ENCODE measurements at places on chromosomes 5 and 9. TPM values are rescaled to one million over a fixed set of nuclear protein-coding genes. Genes with fewer than 3 reads are reported as not detected.

The NEUROG1 gene
- not detected for total RNA-seq

The PROB1 gene
- 0.67 TPM for total RNA-seq

The ADAMTS2 gene
- 12.4 TPM for total RNA-seq

DNA sequence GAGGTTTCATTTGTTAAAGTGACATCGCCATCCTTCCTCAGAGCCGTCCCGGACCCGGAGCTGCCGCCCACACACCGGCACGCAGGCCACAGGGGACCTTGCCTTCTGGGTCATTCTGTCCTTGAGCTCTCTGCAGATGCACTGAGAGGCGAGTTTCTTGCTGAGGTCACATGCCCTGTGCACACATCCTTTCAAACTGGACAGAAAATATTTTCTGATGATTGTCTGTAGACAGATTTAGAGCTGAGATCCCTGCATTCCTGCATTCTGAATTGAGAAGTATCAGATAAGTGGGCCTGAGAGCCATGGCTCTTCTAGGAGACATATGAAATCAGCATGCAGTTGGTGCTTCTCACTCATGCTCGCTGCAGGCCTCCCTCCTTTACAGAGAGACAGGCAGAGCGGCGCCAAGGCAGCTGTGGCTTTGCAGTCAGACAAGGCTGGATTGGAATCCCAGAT is 25.4 kb downstream of the BOD1 start:
- DNase-seq = no peak

DNA sequence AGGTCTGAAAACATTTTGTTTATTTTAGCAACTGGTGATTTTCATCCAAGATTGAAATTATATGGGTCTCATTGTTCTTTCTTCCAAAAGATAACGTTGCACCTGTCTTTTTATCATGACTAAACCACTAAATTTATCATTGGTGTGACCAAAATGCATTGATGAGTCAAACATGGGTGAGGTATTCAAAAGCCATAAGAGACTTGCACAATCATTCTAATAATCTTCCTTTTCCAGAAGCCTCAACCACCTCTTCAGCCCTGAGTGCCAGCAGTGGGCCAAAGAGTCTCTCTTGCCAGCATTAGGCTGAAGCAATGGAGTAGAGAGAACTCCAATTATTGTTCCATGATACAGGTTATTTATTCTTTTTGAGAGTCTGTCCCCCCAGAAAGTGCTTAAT is 198.9 kb downstream of the LURAP1L start:
- no peak for DNase-seq

DNA sequence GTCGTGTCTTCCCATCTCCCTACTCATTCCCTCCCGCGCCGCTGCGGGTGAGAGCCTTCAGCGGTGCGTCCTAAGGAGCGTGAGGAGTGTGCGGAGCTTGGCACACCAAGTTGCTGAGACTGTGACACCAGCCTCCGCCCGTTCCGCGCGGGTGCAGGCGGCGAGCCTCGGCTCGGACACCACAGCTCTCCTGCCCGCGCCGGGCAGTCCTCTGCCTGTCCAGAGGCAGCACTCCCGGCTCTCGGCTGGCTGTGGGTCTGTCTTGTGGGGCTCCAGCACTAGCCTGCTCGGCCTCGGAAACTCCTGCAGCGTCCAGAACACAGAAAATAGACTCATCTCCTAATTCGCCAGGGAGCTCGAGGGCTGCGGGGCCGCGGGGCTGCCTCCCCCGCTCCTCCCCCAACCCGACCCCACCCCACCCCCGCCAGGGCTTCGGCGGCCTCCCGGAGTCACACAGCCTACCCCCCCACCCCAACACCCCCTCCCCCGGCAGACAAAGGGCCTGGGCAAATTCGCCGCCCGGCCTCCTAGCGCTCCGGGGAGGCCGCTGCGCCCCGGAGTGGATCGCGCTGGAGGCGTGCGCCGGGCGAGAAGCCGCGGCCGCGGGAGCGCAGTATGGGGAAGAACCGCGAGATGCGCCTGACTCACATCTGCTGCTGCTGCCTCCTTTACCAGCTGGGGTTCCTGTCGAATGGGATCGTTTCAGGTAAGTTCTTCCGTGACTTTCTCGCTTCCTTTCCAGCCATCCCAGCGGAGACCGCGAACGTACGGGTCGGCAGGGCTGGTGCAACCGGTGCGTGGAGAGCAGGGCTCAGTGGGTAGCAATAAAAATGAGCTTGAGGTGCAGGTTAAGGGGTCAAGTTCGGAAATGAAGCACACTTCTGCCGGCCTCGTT is at the start of gene ADAMTS19:
TSS of gene ADAMTS19 (plus strand) at position 522 of the 895 bp plus-strand sequence. CDS start at position 616, 94 bp downstream.
- DNase-seq = no peak

GRCh38 chr9:131481441-131482342 is 21.0 kb upstream of the POMT1 start:
- DNase-seq = no peak

DNA sequence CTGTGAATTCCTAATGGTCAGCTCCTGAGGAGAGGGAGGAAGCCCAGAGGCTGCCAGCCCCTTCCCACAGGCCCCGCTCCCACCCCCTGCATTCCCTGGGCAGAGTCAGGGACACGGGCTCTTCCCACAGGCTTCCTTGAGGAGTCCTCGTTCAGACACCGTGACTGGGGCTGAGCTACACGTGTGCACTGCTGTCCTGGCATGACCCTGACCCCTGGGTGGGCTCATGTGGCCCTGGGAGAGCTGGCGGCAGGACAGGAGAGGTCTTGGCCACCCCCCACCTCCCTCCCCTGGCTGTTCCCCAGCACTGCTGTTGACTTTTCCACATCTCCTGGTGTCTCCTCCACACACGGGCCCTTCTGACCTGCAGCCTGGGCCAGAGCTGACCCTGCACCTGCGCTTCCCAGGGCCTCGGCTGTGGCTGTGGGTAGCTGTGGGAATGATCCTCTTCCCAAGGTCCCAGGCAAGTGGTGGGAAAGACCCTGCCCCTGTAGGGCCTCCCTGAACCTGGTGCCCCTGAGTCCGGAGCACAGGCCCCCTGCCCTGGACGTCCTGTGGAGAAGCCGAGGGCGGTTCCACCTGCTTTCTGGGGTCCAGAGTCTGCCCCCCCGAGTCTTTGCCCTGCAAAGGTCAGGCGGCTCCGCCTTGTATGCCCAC is 56.5 kb upstream of the NKD2 start:
- no peak for DNase-seq

DNA sequence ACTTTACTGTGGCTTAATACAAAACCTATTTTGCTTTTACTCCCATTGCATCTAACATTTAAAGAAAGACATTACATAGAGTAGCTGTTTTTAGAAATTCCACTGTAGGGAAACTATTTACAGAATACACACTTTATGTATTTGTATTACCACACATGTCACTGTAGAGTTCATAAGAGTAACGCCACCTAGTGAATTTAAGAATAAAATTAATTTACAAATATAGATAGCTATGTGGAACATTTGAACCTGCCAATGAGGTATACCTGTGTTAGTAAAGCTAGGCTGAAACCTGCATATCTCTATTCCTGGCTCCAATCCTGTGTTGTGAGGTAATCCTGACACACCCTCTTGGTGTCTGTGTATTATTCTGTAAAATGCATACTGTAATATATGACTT is 234.4 kb downstream of the MAST4 start:
- DNase-seq = no peak

DNA sequence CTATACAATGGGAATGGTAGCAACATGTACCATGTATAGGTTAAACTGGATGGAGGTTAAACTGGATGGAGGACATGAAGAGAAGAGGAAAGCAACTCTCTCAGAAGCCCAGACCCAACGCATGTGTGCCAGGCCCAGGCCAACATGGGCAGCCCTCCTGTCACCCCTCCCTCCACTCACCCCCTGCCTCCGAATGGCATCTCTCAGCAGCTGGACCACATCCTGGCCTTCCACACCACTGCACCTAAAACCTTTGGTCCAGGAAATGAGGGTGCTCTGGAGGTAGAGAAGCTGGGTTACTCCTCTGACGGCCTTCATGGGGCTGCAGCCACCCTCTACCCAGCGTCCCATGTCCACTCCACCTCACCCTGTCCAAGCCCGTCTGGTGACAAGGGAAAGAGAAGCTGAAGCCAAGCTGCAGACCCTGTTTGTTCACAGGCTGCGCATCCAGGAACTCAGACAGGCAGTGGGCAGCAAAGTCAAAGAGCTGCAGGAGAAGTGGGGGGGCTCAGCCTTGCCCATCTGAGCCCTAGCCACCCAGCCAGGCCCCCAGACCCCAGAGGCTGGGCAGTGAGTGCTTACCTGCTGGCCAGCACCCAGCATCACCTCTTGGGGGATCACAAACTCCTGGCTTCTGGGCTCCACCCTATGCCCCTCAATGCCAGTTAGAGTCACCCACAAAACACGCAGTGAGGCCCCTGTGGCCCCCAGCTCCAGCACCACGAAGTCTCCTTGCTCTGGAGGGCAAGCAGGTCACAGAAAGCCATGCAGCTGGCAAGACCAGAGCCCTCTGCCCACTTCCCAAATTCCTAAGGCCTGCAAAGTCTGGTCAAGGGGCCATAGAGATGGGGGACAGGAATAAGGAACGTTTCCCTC is 8.5 kb downstream of the HK3 start:
- DNase-seq = no peak

GRCh38 chr9:76571743-76572146 is 112.8 kb downstream of the GCNT1 start:
- DNase-seq = no peak

DNA sequence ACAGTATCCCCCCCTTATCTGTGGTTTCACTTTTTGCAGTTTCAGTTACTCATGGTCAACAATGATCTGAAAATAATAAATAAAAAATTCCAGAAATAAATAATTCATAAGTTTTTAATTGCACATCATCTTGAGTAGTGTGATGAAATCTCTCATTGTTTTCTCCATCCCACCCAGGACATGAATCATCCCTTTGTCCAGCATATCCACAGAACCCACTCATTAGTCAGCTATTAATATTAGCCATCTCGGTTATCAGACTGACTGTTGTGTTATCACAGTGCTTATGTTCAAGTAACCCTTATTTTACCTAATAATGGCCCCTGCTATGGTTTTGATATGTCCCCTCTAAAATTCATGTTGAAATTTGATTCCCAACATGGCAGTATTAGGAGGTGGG is 40.7 kb downstream of the FAM114A2 start:
- DNase-seq = no peak

DNA sequence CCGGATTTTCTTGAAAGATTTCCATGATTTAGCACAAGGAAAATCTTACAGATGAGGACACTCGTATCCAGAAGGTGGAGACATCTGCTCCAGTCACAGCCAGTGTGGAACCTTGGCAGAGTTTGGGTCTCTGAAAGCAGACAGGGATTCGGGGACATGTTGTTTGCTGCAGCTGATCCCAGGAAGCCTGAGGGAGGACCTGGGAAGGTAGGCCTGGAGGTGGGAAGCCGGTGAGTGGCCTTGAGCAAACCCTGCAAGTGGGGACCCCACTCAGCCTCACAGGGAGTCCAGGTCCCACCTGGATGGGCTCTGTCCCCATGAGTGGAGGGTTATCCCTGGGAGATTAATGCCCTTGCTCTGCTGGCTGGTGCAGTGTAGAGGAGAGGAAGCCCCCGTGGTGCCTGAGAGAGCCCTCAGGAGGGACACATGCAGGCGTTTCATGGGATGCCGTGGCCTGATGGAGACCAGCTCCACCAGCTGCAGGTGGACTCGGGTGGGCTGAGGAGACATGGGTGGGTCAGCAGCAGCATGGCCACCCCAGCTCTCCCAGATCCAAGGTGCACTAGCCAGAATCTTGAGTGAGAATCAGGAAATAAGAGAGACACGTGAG is 7.8 kb downstream of the MRPS2 start:
- DNase-seq = no peak

GRCh38 chr5:39494534-39494933 is 69.8 kb upstream of the DAB2 start:
- DNase-seq = no peak
